Activated naive CD4-positive, alpha-beta T cell treated with anti-CD3 and anti-CD28 coated beads, Interleukin-2, amount 10 ng/mL, durations not matched to agents 7 days and 5 days (primary cell): ENCODE measurements at places on chromosomes 2 and 18.
A peak's percentile ranks its signal among the peaks of the same experiment; 100 is the strongest.

GRCh38 chr2:188369365-188369764 lies 77.7 kb downstream of the GULP1 start:
- no peaks in the 10 kb centered on the region for H3K27me3 ChIP-seq
- no peak for DNase-seq
- H3K27ac ChIP-seq: no peak overlapping the region
- no peak overlapping the region for H3K4me3 ChIP-seq
- H3K4me1 ChIP-seq: no peaks in the 10 kb centered on the region

DNA sequence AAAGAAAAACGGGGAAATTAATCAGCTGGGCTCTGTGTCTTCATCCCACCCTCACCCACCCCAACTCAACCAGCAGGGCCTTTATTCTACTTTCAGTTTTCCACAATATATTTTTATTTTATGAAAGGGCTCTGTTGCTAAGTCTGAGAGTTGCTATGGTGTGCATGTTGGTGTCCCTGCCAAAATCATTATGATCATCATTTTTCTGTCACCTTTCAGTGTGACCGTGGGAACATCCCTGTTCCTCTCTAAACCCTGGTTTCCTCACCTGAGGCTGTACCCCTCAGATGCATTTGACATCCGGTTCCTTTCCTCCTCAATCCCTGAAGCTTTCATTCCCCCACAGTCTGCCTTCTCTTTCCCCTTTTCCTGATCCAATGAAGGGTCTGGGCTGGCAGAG lies 180.5 kb downstream of the ZFP36L2 start:
- H3K27ac ChIP-seq: no peak overlapping the region
- peaks cover 47% of the 10 kb centered on the region for H3K27me3 ChIP-seq
- H3K4me1 ChIP-seq: peaks cover 14% of the 10 kb centered on the region
- DNase-seq: no peak
- H3K4me3 ChIP-seq: no peak overlapping the region

- DNase-seq: no peak
- H3K4me3 ChIP-seq: no peak overlapping the region
- H3K27me3 ChIP-seq: peaks cover 12% of the 10 kb centered on the region
- no peak overlapping the region for H3K27ac ChIP-seq
- peaks cover 7% of the 10 kb centered on the region for H3K4me1 ChIP-seq
- H3K36me3 ChIP-seq: no peaks in the 10 kb centered on the region
Measured at GRCh38 chr2:55160422-55160821, 71.7 kb downstream of the CLHC1 start.

DNA sequence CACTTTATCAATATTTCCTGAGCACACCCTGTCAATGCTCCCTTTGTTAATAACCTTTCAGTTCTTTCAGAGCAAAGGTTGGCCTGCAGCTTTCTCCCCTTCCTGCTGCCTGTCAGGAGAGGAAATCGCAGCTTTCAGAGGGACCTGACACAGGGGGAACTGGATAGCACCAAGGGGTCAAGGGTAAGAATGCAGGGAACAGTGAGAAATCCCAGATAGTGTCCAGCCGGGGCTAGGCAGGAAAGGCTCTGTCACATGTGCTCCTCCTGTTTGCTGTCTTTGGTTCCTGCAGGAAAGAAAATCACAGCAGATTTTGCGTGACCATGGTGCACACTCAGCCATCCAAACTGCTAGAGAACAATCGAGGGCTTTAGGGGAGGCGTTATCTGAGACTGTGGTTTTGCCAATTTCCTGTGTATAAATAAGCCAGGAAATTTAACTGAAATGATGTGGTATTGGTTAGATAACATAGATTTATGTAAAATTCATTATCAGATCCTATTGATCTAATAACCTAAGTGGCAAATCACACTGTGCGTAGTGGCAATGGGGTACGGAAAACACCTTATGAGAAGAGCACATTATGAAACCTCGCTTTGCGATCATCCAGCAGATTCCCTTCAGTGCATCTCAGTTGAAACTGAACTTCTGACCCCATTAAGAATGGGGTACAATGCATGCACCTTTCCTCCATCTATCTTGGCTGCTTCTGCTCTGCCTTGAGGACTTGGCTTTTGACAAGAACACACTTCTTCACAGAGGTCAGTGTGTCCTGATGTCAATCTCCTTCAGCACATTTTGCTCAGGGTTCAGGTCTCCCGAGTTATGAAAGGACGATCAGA lies 178.0 kb downstream of the ICOS start:
- DNase-seq: no peak
- H3K4me3 ChIP-seq: no peak overlapping the region
- H3K4me1 ChIP-seq: peaks cover 51% of the 10 kb centered on the region
- H3K27ac ChIP-seq: no peak overlapping the region

DNA sequence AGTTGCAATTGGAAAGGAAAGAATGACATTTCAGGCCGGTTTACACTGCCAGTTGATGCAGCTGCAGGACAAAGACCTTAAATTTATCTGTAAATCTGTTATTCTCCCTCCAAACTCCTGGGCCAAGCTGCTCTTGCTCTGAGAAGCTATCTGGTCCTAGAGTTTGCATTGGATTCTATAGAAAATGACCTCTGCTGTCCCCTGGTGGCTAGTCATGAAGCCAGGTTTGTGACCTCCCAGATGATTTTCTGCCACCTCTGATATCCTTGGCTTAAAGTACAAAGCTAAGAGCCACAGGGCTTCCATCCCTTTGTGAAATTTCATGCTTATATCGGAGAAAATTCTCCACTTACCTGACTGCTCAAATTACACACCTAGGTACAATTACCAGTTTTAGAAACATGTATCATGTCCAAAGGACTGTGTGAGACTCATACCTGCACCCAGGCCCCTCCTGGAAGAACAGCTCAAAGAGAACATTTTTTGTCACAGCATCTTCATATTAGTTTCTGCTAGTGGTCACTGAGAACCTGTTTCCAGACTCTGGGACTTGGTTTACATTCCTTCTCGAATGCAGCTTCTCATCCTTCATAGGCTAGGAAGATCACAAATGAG lies 28.9 kb upstream of the IER3IP1 start:
- H3K27me3 ChIP-seq: peaks cover 3% of the 10 kb centered on the region
- H3K4me1 ChIP-seq: no peaks in the 10 kb centered on the region
- H3K27ac ChIP-seq: no peak overlapping the region
- no peak overlapping the region for H3K4me3 ChIP-seq
- peak; percentile 53 for DNase-seq

DNA sequence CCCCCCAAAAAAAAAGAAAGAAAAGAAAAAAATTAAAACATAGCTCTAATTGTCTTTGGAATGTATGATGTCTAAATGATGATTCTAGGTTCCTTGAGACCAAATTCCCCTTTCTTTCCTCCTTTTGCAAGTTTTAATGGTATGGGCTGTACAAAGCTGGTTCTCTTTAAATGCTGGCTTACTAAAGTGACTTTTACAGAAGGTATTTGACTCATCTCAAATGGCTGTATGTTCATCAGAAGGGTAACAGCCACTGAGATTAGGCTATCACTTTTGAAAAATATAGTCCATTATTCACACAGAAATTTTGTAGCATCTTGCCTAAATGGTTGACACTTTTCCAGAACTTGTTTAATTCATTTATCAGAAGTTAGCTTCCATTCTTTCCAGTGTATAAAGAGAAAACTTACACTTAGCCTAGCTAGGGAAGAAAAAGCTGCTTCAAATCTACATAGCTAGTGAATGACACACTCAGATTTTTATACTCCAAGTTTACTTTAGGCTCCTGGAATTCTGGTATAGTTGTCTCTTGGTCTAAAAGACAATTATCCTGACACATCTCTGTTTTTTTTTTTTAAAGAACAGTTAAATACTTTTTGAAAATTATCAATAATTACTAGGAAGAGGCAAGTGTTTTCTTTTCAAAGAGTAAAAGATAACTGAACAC lies 622.6 kb downstream of the LRP1B start:
- no peak for DNase-seq
- H3K27ac ChIP-seq: no peak overlapping the region
- no peaks in the 10 kb centered on the region for H3K36me3 ChIP-seq
- H3K4me3 ChIP-seq: no peak overlapping the region
- no peaks in the 10 kb centered on the region for H3K4me1 ChIP-seq

GRCh38 chr2:171346723-171347557 lies 86.8 kb downstream of the METTL8 start:
- no peak overlapping the region for H3K27ac ChIP-seq
- DNase-seq: no peak
- H3K27me3 ChIP-seq: no peaks in the 10 kb centered on the region

GRCh38 chr2:159362816-159363251 lies 76.3 kb upstream of the WDSUB1 start:
- H3K4me1 ChIP-seq: no peaks in the 10 kb centered on the region
- no peaks in the 10 kb centered on the region for H3K36me3 ChIP-seq
- no peak for DNase-seq
- H3K4me3 ChIP-seq: no peak overlapping the region
- no peak overlapping the region for H3K27ac ChIP-seq

GRCh38 chr2:146130290-146130689 lies 1610.4 kb upstream of the ZEB2 start:
- DNase-seq: no peak
- no peaks in the 10 kb centered on the region for H3K4me1 ChIP-seq
- no peaks in the 10 kb centered on the region for H3K36me3 ChIP-seq
- H3K27me3 ChIP-seq: no peaks in the 10 kb centered on the region
- no peak overlapping the region for H3K27ac ChIP-seq
- H3K4me3 ChIP-seq: no peak overlapping the region

DNA sequence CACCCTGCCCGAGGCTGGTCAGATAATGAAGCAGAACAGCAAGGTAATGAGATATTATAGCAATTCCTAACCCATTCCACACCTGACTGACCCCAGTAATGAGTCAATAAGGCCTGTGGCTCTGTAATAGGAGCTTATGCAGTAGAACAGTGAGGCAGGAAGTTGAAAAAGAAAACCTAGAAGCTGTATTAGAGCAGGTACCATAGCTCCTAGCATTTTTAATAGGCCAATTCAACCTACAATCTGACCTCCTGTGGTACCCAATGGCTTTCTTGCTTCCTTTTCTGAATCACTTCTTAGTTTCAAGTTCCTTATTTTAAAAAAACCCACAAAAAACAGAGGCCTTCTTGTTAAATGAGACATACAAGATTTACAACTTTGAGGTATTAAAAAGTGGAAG lies 43.6 kb upstream of the MAP2 start:
- no peaks in the 10 kb centered on the region for H3K36me3 ChIP-seq
- H3K4me3 ChIP-seq: no peak overlapping the region
- no peaks in the 10 kb centered on the region for H3K4me1 ChIP-seq
- DNase-seq: no peak

- H3K36me3 ChIP-seq: no peaks in the 10 kb centered on the region
- DNase-seq: no peak
- H3K27ac ChIP-seq: no peak overlapping the region
- no peak overlapping the region for H3K4me3 ChIP-seq
- no peaks in the 10 kb centered on the region for H3K27me3 ChIP-seq
Measured at GRCh38 chr2:164220265-164220664, 401.0 kb downstream of the GRB14 start.

GRCh38 chr2:145688156-145688555 lies 1168.2 kb upstream of the ZEB2 start:
- H3K4me3 ChIP-seq: no peak overlapping the region
- no peaks in the 10 kb centered on the region for H3K4me1 ChIP-seq
- no peak overlapping the region for H3K27ac ChIP-seq
- H3K36me3 ChIP-seq: no peaks in the 10 kb centered on the region

DNA sequence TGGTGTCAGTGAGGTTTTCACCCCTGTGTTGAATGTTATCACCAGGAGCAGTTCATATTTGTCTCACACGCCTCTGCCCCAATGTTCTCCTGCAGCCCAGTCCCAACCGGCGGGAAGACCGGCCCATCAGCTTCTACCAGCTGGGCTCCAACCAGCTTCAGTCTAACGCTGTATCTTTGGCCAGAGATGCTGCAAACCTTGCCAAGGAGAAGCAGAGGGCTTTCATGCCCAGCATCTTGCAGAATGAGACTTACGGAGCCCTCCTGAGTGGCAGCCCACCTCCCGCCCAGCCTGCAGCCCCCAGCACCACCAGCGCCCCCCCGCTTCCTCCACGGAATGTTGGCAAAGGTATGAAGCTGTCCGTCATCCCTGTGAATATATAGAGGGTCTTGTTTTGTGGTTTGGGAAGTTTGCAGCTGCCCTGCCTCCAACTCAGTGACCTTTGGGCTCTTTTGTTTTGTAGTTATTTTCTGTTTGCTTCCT lies 35.1 kb downstream of the ITGB1BP1 start:
- H3K36me3 ChIP-seq: no peaks in the 10 kb centered on the region
- H3K27ac ChIP-seq: no peak overlapping the region
- H3K4me3 ChIP-seq: no peak overlapping the region
- H3K4me1 ChIP-seq: no peaks in the 10 kb centered on the region
- no peak for DNase-seq

- H3K36me3 ChIP-seq: peaks cover 3% of the 10 kb centered on the region
- no peaks in the 10 kb centered on the region for H3K27me3 ChIP-seq
- H3K4me1 ChIP-seq: no peaks in the 10 kb centered on the region
Measured at GRCh38 chr2:28185153-28185552, 207.5 kb upstream of the FOSL2 start.

DNA sequence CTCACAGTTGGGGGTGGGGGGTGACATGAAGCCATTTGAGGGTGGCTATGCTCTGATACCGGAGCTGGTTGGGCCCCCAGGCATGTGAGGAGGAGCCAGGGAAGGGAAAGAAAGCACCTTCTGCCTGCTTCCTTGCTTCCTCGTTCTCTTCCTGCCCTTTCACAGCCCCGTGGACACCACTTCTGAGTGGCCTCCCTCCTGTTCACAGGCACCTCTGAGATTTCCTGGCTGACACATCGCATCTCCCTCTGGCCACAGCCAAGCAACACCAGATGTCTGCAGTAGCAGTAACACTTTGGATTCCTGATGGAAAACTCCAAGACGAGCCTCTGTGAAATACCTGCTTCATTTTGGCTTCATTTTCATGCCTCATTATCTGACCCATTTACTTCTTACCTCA lies 64.7 kb upstream of the ST3GAL5 start:
- DNase-seq: no peak
- no peaks in the 10 kb centered on the region for H3K36me3 ChIP-seq
- H3K4me3 ChIP-seq: no peak overlapping the region
- H3K27me3 ChIP-seq: peaks cover 26% of the 10 kb centered on the region

- no peaks in the 10 kb centered on the region for H3K4me1 ChIP-seq
- no peaks in the 10 kb centered on the region for H3K36me3 ChIP-seq
- no peak for DNase-seq
- H3K27ac ChIP-seq: no peak overlapping the region
- H3K27me3 ChIP-seq: peaks cover 4% of the 10 kb centered on the region
Measured at GRCh38 chr2:96452053-96452452, 53.1 kb downstream of the NEURL3 start.

DNA sequence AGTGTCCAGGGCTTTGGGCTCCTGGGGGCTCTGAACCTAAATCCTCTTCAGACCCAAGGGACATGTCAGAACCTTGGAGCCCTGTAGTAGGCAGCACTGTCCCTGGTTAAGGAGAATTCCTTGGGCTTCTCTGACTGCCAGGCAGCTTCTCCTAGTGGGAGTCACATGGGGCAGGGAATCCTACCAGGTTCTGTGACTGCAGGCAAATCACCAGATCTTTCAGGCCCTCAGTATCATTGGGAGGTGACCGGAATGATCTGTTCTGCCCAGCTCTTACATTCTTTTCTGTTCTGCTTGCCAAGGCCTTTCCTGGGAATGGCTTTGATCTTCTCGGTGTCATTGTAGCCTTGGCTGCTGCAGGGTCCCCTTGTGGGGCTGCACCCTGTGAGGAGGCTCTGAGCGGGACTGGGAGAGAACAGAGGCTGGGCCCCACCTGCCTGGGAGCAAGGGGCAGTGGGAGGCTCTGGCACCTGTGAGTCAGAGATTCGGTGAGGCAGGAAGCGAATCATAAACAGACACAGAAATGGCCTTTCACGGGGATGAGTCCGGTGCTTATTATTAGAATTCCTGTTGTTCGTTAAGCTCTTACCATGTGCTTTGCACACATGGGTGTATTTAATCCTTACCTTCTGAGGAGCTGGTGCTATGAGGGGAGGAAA lies 14.1 kb downstream of the CEP68 start:
- peaks cover 26% of the 10 kb centered on the region for H3K4me1 ChIP-seq
- H3K4me3 ChIP-seq: no peak overlapping the region
- DNase-seq: no peak
- H3K36me3 ChIP-seq: peaks cover 16% of the 10 kb centered on the region
